K562 (cell line): ENCODE measurements at places on chromosomes 13 and 19.

DNA sequence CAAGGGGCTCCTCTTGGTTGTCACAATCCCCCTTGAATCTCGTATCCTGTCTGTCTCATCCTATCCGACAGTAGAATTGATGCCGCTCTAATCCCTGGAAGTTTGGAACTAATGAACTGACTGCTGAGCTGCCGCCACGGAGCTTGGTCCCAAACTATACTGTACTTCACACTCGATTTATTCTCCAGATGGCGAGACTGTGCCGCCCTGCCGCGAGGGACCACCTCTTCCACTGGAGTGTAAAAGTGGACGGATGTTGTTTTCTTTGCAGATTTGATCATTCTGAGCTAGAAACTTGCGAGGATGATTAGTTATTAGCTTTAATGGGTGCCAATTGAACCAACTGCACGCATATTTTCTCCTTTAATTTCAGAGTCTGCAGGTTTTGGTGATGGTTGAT is 117.2 kb downstream of the ZIC5 start:
- no peak for DNase-seq

GRCh38 chr19:49551531-49551930 is 23.7 kb downstream of the RCN3 start:
- DNase-seq = no peak

DNA sequence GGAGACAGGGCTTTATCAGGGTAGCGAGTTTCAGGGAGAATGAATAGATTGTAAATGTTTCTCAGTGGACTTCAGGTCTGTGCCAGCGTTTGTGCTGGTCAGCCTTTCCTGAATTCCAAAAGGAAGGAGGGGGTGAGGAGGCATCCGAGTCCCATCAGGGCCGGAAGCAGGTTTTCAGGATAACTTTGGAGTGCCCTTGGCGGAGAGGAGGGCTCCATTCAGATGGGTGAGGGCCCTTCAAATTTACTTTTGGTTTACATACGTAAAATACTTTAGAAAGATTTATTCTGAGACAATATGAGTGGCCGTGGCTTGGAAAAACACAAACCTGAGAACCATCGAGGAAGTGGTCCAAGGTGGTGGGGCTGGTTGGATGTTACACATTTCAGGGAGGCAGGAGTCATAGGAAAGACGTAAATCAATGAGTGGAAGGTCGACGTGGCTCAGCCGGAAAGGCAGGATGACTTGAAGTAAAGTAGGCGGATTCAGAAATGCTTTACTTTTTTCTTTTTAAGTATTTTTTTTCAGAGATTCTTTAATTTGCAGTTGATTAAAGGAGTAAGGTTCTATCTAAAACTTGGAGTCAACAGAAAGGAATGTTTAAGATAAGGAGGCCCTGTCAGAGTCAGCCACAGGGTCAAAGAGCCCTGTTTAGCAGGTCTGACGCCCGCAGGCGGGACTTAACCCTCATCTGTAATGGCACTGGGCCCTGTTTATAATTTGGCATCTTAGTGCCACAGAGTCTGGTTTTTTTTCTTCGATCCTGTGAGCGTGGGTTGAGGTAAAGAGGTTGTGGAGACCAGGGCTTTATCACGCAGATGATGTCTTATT is 32.8 kb downstream of the ATP11A start:
- peak; percentile 66 for DNase-seq

DNA sequence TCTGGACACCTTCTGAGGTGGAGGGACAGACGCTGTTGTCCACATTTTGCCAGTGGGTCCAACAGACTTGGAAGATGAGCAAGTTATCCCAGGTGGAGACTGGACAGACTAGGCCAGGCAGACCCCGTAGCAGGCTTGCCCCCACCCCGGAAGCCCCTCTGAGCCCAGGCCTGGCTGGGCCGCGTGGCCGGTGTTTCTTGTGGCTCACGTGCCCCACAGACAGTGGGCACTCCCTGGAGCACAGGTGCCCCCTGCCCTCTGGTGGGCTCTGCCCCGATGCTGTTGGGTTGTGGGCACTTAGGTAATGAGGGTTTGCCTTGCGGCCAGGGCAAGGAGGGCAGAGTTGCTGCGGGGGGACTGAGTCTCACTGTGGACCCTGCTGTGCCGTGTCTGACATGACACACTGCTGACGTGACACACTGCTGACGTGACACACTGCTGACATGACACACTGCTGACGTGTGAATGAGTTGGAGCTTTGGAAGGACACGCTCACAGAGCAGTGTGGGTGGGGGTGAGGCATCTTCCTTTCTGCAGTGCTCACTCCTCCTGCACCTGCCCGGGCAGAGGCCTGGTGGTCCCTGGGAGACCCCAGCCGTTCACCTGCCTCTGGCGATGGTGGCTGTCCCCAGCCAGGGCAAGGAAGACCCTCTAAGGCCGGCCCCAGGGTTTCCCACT is 25.1 kb downstream of the DOT1L start:
- DNase-seq = no peak

DNA sequence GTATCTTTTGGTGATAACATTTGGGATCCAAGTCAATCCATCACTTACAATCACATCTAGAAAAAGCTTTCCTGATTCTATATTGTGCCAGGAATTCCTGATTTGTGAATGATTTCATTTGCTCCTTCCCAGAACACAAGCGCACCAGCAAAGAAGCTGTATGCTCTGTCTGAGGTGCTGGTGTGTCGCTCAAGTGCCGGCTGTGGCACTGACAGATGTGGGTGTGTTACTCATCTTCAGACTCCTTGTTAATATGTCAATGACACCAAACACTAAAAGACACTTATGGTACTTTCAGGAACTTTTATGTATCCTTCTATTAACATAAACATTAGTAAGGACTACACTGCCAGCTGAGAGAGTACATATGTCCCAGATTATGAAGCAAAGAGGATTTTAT is 429.1 kb downstream of the ITGBL1 start:
- no peak for DNase-seq

GRCh38 chr13:27355894-27356293 is 68.5 kb upstream of the GTF3A start:
- DNase-seq = no peak
